ENCODE measurements at places on chromosomes 16 and 17.

DNA sequence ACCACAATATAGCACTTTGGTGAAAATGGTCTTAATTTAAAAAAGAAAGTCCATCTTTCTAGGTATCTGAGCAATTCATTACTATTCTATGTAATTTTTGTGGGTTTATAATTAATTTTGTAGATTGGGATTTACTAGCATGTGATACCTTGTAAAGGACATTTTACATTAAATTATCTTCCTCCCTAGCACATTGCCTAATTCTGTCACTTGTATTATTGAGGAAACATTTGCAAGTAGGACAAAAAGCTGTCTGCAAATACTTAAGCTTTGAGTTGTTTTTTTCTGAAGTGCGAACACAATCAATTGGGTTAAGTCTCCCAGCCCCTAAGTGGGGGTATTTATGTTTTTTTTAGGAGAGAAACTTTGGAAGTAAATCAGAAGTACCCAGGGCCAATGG is 167.0 kb downstream of the PRKCA start:
- no peak for DNase-seq

- no peak for DNase-seq
These were observed 97.2 kb downstream of the TBC1D16 start for GRCh38 chr17:79938336-79939093.

GRCh38 chr16:76696876-76697275 is 419.7 kb downstream of the CNTNAP4 start:
- no peak for DNase-seq

GRCh38 chr17:79114458-79115301 is 40.1 kb downstream of the ENGASE start:
- DNase-seq: no peak

DNA sequence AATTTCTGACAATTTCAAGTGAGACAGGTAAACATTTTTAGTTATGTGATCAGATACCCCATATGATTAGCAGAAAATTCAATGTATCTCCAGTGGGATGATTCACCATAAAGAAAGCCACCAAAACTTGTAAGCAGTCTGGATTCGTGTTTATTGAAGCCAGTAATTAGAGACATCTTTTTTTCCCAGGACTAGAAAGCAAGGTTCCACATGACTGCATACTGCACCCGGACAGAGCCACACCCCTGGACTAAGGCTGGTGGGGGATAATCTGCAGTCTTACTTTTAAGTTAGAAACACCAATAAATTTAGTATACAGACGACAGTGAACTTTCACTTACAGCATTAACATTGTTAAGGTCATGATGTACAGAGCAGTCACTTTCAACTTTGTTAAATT is 24.2 kb upstream of the CMTM4 start:
- peak; percentile 56 for DNase-seq

DNA sequence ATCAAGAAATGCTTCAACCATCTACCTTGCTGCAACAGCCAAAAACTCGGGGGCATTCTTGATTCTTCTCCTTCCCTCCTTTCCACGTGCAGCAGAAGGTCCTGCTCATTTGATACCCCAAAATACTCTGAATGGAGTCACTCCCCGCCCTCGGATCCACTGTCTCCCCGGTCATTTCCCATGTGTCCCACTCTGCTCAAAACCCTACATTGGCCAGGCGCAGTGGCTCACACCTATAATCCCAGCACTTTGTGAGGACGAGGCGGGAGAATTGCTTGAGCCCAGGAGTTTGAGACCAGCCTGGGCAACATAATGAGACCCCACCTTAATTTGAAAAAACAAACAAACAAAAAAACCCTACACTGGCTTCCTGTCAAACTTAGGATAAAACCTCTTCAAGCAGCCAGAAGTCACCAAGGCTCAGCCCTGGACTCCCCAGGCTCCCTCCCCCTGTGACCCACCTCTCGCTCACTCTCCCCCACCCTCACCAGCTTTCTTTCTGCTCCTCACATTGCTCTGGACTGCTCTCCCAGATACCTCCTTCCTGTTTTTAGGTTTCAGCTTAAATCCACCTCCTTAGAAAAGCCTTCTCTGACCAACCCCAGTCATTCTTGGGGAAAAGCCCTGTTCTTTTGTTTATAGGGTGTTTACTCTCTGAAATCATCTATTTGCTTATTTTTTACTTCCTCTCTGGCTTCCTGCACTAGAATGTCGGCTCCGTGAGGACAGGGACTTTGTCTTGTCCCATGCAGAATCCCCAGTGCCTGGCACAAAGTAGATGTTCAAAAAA is 2.8 kb downstream of the SLC13A2 start:
- no peak for DNase-seq

GRCh38 chr16:23976524-23976923 is 140.7 kb downstream of the PRKCB start:
- DNase-seq: no peak

DNA sequence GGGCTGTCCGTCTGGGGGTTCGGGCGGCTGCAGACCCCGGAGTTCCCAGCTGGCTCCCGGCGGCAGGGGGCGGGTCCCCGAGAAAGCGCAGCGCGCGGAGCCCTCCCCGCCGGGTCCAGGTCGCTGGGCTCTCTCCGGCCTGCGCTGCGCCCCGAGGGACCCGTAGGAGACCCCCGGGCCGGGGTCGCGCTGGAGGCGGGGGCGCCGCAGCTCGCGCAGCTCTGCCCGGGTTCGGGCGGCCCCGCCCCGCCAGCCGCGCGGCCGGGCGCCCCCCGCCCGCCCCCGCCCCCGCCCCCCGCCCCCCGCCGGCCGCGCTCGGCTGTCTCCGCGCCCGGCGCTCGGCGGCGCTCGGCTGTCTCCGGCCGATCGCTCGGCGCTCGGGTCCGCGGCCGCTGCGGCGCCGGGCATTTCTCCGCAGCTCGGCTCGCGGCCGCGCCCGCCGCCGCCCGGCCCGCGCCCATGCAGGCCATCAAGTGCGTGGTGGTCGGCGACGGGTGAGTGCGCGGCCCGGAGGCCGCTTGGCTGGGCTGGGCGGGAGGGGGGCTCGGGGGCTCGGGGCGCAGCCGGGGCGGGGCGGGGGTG is at the start of gene RAC3:
RAC3 (plus strand) TSS at position 376 of the 582 bp plus-strand sequence; CDS start at position 460, 84 bp downstream.
- peak; percentile 16 for DNase-seq

DNA sequence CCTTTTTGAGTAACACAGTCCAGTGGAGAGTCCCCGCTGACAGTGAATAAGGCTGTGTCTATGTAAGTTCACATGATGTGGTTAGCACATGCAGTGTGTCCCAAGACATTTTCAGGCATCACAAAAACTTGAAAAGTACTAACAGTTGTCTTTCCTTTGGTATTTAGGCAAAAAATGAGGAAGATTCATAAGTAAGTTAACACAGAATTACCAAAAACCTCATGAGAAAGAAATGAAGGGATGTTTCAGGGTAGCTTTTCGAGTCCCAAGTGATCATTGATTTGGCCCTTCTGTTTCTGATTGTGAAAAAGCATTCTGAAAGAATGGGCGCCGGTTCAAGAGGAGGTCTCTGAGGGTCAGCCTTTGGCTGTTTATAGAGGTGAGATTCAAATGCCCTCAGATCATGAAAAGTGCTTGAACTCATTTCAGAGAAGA is 529 bp upstream of the ASPA start:
- DNase-seq: no peak

- no peak for DNase-seq
These were observed 8.3 kb upstream of the GALK1 start for GRCh38 chr17:75773121-75773807.

Measured in fibroblast of skin of back (primary cell).